Natural killer cell (primary cell): ENCODE measurements at places on chromosomes 12 and 14.

DNA sequence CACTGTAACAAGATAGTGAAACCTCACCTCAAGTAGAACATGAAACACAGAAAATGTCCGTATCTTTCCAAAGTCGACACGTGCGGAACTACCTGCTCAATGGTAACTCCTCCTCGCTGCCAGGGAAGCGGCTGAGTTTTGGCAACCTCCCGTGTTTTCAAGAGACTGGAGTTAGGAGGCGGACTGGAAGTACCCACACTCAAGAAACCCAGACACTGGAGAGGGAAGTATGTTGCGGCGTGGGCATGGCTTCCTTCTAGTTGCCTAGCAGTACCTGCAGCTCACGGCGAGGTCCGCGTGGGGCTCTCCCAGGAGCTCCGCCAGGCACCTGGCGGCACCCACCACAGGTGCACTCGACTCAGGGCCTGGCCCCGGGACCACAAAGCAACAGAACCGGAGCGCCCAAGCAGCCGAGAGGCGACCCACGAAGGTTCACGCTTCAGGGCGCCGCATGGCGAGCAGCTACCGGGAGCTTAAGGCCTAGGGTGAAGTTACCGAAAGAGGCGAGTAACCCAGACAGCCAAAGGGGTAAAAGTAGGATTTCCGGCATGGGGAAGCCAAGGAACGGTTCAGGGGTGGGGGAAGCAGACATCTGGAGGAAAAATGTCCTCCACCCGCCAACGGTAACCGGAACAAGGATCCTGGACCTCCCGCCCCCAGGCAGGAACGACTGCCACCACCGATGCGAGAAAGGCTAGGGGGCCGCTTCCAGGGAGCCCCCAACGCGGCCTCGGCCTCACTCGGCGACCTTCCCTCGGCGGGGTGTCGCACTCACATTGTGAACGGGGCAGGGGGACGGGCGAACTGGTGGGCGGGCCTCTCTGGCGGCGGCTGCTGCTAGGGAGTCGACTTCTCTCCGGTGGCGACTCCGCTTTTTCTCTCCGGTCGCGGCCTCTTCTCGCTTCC, 608 bp downstream of the PTGES3 start:
- peak; percentile 80 for DNase-seq

DNA sequence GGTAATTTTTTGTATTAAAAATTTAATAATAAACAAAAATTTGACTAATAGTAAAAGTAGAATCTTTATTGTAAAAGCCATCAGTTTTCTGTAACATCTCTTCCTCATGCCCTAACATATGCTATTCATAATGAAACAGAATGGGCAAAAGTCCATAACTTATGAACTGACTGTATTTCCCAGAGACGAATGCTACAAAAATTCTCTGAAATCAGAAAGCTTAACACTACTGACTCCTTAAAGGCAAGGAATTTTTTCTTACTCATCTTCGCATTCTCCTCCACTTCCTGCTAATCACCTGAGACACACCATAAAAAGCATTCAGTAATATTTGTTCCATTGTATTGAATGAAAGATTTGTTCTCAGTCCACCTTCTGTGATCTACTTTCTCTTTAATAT, 17.6 kb downstream of the MON2 start:
- DNase-seq = no peak

DNA sequence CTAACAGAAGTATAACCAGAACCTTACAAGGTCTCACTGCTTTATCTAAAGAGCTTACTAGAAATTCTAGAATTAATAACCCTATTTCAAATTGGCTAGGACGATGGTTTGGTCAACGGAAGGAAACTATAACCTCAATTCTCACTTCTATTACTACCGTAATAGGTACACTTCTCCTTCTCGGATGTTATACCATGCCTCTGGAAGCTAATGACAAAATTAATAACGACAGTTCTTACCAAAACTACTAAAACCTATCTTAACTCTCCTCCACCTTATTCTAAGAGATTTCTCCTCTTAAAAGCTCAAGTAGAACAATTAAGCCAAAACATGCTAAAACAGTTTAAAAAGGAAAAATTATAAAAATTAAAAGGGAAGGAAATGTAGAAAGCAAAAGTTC, 23.7 kb upstream of the UBC start:
- DNase-seq = no peak

- DNase-seq = no peak
Observed at GRCh38 chr14:92473261-92473968, 40.2 kb upstream of the RIN3 start.

GRCh38 chr14:76208340-76208739, 56.6 kb downstream of the GPATCH2L start:
- DNase-seq = no peak

DNA sequence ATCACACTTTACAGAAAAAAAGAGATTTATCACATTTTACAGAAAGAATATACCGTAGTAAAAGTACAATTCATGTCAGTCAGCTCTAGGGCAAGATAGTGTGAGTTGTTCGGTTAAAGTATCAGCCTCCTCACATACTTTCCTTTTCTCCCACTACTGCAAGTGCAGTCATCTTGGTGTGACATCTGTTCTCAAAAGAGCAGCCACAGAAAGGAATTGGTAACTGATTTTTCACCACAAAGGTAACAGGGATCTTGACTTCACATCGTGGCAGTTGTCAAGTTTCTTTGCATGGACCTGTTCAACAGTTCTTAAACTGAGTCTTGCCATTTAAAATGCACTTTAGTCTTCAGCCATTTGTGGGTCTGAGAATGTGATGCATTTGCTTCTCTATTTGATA, 5.0 kb upstream of the E2F7 start:
- no peak for DNase-seq

- peak; percentile 46 for DNase-seq
Observed at GRCh38 chr12:53973236-53974042, 513 bp downstream of the HOXC11 start.

DNA sequence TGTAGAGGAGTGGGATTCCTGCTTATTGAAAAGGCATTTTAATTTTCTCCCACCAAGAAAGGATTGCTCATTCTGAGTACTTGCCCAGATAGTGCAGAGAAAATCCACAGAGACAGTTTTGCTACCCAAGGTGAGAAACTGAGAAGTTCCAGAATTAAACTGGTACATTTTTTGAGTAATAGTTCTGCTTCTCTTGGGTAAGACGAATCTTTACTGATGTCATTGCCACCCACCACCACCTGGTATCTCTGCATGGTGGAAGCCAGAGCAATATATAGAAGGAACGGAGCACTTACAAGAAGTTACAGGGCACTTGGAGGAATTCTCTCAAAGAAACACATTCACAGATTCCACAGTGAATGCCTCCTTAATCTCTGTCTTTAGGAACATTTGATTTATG, 20.7 kb upstream of the FRMD6 start:
- no peak for DNase-seq

GRCh38 chr12:32586390-32586789, 92.7 kb upstream of the DNM1L start:
- no peak for DNase-seq

DNA sequence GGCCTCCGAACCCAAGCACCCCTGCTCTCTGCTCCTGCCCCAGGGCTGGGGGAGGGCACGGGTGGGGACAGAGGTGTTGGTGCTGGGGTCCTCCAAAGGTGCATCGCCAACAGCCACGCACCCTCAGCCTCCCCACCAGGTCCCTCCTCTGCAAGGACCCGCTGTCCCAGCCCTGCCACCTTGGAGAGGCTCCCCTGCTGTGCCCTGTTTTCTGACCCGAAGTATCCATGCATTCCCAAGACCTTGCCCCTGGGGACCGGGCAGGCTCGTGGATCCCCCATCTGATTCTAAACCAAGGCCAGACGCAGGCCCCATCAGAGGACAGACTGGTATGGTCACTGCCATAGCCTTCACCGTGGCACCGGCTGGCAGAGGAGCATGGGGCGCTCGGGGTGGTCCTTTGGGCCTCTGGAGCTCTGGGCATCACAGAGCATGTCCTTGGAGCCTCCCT, 22.7 kb upstream of the BEGAIN start:
- no peak for DNase-seq

DNA sequence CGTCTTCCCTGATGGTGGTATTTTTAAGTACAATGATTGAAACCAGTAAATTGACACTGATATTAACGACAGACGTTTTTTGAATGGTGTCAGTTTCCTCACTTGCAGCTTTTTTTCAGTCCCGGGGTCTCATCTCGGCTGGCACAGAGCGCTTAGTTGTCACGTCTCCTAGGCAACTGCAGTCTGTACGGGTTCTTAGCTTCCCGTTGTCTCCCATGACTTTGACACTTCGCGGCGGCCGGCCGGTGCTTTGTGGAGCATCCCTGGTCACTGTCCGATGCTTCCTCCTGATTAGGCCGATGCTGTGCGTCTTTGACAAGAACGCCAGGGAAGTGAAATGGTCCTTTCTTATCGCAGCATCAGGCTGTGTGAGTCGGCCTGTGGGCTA, 67.4 kb downstream of the ADGRD1 start:
- DNase-seq = no peak

GRCh38 chr12:19200261-19200660, 70.7 kb downstream of the PLEKHA5 start:
- no peak for DNase-seq

DNA sequence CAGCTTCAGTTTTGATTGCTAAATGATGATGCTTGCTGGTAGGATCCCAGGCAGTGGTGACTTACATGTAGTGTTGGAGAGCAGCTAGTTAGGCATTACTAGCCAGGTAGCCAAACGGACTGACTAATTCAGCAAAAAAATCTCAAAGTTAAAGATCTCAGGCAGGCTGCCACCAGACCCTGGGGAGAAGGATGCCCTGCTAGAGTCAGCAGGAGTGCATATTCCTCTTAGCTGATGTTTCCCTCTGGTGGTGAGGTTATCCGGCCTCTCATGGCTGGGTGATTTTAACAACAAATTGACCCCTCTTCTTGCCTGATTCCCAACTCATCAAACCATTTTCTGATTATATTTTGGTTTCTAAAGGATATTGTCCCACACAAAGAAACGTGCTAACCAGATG, 2.8 kb downstream of the EFS start:
- no peak for DNase-seq

- no peak for DNase-seq
Observed at GRCh38 chr14:84006643-84007155, 1523.2 kb upstream of the FLRT2 start.

DNA sequence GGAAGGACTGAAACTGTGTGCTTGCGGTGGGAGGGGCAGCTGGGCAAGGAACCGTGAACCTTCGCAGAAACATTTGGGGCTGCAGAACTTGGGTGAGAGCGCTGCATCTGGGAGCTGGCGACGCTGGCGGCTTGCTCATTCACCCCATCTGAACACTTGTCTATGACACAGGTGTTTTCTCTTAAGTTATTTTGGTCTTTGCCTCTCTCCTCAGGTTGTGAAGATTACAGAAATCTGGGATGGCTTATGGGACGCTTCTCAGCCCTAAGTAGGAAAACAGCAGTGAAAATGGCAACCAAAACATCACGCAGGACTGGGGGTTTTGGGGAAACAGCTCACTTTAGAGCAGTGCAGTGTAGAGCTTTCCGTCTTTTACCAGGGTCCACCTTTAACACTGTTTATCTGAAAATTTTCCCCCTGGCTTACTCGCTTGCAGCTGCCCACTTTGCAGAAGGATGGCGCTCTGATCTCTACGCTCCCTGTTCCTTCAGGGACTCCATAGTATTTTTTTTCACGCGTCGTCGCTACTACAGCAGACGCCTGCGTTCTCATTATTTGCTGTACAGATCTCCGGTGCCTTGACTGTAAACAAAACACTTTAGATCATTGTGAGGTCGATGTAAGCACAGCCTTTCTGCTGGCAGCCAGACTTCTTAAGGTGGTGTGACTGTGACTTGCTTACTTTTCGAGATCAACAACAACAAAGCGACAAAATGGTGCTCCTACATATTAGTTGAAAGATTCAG, 2.7 kb upstream of the CDKN1B start:
- DNase-seq = peak; percentile 45

DNA sequence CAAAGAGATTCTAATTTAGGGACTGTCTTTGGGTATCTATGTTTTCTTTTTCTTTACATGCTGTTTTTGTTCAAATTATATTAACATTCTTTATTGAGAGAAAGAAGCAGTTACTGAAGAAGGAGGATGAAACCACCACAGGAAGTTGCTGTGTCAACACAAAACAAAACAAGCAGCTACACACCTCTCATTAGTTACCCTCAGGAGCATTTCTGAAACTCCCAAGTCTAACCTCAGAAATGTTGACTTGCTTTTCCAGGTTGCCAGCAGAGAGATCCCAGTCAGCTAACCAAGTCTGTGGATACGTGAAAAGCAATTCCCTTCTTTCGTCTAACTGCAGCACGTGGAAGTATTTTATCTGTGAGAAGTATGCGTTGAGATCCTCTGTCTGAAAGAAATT, 33.5 kb downstream of the CLEC1A start:
- no peak for DNase-seq

GRCh38 chr14:74739293-74740030, 23.7 kb upstream of the YLPM1 start:
- no peak for DNase-seq

- DNase-seq = no peak
Observed at GRCh38 chr14:68548194-68549076, 244.4 kb downstream of the ZFP36L1 start.

DNA sequence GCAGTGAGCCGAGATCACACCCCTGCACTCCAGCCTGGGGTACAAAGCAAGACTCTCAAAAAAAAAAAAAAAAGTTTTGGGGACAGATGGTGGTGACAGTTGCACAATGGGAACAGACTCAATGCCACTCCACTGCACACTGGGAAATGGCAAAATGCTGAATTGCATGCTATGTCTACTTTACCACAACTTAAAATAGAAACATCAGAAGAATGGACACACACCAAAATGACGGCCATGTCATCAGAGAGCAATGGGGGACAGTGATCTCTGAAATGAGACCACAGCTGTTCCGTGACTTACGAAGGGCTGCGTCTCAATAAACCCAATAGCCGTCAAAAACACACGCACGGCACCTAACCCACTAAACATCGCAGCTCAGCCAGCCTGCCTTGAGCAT, 13.7 kb downstream of the DDX54 start:
- no peak for DNase-seq

DNA sequence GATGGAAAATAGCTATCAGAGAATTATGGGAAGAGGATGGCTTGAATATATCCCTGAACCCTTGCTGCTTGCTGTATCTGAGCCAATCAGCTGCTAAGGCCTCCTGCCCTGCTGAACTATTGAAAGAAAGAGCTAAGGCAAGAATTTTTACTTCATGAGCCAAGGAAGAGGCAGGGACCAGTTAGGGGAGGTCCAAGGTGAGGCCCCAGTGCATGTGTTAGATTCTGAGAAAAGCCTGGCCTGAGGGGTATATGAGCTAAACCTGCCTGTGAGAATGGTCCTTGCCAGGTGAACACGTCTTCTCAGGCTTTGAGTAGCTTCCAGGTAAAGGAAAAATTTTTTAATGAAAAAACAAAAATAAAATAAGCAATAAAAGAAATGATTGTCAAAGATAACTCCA, 218.0 kb downstream of the SYT1 start:
- DNase-seq = no peak

GRCh38 chr12:11812586-11813437, 163.3 kb downstream of the ETV6 start:
- no peak for DNase-seq

DNA sequence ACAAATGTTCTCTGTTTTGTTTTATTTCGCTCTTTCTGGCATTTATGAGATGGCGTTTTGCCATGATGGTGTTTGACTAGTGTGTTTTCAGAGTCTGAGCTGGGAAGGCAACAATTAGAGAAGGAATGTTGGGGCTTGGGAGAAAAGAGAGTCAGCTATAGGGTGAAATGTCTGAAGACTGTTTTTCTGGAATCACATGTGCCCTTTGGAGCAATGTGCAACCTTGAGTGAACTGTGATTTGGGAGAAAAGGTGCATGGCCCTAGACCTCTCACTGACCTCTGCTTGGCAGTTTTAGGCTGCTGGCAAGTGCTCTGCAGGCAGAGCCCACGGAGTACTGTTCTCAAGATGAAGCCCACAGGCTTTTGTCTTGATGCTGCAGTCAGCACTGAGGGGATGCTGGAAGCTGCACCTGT, 379.9 kb upstream of the PDE3A start:
- no peak for DNase-seq

- DNase-seq = no peak
Observed at GRCh38 chr14:35140718-35141581, 18.6 kb downstream of the PRORP start.
